NT2/D1 (cell line): ENCODE measurements at places on chromosomes 12 and 14.

- DNase-seq = no peak
Measured at GRCh38 chr14:94570440-94570839, 9.2 kb downstream of the SERPINA4 start.

DNA sequence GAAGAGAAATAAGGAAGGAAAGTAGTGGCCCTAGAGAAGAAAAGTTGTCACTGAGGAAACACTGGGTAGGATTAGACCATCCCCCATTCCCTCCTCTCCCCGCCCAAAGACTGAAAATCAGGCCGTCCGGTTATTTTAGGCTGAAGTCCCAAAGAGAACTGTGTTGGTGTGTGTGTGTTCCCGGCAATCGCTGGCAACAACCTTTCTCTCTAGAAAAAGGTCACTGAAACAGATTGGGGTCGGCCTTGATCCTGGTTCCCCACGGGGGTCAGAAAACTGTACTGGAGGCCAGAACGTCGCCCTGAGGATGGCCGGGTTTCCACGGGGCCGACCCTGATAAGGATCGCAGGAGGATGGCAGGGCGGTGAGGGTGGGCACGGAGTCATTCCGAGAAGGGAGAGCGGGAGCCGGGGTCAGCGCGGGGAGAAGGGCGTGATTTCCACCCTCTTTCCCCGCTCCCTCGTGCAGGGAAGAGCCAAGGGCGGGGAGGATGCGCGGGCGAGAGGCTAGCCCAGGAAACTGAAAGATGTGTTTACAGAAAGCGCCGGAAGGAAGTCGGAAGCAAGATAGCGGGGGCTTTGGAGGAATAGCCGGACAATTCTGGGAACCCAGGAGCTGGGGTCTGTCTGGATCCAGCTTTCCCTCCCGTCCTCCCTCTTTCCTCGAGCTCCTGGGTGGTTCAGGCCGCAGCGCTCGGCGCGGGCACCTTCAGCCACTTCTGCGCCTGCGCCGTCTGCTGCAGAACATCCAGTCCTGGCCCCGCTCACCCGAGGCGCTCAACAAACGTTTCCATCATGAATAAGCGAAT, 25.3 kb upstream of the SPTLC2 start:
- DNase-seq = no peak

DNA sequence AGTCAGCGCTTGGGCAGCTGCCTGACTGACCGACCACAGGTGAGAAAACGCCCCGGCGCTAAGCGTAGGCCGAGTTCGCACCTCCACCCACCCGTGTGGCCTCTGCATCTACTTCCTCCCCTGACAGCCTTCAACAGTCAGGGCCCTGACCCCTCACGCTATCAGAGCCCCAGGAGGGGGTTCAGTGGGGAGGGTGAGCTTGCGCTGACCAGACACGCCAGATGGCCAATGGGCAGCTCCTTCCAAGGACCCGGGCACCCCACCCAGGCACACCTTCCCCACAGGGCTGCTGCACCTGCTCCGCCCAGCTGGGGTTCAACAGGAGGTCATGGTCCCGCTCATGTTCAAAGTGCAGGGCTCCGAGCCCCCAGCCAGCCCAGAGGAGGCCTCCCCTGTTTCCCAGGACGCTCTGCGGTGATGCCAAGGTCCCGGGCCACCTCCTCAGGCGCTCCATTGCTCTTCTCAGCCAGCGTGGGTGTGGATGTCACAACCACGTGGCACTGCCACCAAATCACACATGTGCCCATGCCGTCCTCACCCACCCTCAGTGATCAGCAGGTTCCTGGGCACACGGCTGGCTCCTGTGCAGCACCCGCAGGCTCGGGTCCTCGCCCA, 48.7 kb upstream of the BCL11B start:
- DNase-seq = no peak

DNA sequence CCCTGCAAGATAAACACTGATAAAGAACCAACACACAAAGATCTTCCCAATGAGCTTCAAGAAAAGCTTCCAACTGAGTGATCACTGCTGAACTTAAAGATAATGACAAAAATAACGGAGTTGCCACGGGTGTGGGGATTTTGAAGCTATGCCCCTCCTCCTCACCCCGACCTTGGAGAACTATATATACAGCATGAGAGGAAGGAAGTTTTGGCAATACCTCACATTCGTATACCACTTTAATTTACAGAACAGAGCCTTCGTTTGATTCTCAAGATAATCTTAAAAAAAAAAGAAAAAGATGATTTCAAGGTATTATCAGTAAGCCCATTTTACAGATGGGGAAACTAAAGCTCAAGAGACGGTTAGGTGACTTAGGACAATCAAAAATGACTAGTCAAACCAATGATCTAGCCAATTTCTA, 715 bp downstream of the NEK9 start:
- DNase-seq = no peak

DNA sequence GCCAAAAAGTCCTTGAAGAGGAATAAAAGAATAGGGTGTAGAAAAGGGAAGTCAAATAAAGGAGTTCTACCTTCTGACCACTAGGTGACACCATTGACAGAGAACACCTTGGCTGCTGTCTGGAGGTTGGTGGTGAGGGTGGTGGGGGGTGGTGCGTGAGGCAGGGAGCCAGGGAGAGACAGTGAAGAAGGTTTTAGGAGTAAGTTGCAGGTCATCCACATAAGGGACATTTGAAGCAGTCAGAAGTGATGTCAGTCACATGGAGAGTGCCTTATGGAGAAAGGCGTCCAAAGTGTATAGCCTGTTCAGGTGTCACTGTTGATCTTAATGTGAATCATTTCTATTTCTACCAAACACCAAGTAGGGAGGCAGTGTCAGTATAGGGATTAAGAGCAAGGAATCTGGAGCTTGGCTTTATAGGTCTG, 279.3 kb upstream of the DDHD1 start:
- peak; percentile 49 for DNase-seq

GRCh38 chr14:61266891-61267740, 14.0 kb downstream of the TMEM30B start:
- DNase-seq = no peak

DNA sequence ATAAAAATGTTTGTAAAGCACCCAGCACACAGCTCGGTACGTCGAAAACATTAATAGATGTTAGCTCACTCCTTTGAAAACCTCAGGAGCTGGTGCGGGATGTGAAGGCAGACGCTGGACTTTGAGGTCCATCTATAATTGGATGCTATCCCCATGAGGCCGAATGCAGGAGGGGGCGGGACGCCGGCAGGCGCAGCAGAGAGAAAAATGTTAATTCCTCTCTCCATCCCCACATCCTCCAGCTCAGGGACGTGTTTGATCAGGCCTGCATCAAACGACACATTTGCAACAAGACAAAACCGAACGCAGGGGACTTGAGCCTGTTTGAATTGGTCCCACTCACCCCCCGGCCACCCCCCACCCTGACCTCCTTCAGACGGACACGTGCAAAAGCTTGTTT, 231.0 kb downstream of the RBM19 start:
- DNase-seq = no peak

DNA sequence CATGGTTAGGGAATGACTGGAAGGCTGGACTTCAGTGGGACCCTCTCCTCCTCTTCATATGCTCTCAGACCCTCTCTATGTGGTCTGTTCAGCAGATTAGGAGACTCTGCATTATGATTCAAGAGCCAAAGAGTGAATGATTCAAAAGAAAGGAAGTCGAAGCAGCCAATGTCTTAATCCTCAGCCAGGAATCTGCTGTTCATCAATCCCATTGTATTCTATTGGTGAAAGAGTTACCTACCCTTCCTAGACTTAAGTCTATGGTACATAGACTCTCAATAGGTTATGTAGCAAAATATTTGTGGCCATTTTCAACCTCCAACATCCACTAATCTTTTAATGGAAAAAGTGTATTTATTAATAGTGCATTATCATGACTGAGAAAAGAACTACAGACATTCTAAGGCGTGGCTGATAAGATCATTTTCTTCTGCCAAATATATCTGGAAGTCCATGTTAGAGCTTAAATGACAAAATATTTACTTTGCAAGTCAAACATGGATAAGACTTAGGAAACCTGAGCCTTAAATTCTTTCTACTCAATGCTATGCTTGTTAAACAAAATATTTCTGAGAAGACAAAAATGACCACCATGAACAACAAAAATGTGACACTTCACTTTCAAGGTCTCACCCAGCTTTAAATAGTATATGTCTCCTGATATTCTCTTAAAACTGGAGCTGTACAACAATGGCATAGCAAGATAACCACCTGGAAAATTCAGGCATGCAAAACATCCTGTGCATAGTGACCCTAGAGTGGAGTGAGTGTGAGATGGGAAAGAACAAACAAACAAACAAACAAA, 1100.6 kb downstream of the GALC start:
- DNase-seq = no peak

DNA sequence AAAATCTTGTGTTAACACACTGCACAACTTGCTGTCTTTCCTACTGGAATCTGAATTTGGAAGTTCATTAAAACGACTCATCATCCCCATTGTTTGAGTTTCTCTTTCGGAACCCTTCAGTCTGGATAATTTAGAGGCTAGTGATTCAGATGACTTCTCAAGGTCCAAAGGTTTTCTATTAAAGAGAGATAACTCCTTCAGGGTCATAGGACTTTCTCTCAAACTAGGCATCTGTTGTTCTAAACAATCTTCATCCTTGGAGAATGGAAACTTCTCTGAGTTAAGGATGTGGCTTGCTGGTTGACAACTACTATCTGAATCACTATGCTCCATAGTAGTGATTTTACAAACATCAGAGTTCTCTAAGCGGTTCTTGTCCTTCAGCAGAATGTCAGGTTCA, 4.4 kb downstream of the MLH3 start:
- DNase-seq = no peak

DNA sequence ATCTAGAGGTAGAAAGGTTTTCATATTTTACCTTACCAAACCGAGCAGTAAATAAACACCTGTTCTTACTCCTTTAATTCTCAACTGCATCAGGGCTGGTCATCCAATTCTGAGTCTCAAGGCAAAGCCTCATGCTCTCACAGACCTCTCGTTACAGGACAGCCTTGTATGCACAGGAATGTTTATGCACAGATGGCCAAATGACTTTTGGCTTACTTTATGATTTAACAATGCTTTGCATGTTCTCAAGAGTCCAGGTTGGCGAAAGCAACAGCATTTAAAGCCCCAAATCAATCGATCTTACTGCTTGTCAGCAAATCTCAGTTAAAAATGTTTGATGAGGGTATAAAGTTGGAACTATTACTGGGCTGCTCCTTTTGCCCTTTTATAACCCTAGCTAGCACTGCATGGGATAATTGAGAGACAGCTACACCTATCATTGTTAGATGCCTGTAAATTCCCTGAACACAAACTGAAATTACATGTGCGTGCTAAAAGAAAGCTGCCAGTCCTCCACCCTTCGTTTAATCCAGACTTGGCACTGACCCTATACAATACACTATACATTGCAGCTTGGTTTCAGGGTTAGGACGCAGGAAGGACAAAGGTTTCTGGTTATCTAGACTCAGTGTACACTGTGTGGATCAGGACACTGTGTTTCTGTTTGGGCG, 63.6 kb downstream of the TMCC3 start:
- no peak for DNase-seq

DNA sequence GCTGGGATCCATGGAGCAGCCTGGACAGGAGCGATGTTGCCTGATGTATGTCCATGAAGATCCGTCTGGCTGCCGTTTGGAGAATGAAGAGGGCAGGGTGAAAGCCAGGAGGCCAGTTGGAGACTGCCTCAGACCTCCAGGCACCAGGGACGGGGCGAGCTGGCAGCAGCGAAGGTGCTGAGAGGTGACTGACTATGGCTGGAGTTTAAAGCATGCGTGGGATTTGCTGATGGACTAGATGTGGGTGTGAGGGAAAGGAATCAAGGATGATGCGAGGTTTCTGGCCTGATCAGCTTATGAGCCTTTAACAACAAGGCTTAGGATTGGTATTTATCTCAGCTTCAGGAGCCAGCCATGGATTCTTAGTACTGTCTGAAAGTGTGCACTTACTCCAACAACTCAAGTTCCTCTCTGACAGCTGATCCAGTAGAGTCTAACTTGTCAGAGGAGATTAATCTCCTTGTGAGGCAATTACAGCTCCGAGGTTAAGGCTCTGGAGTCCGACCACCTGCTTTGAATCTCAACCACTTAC, 49.4 kb downstream of the DYNC1H1 start:
- no peak for DNase-seq

DNA sequence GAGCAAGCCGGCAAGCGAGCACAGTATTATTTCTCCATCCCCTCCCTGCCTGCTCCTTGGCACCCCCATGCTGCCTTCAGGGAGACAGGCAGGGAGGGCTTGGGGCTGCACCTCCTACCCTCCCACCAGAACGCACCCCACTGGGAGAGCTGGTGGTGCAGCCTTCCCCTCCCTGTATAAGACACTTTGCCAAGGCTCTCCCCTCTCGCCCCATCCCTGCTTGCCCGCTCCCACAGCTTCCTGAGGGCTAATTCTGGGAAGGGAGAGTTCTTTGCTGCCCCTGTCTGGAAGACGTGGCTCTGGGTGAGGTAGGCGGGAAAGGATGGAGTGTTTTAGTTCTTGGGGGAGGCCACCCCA, 3.9 kb upstream of the NXPH4 start:
- no peak for DNase-seq

DNA sequence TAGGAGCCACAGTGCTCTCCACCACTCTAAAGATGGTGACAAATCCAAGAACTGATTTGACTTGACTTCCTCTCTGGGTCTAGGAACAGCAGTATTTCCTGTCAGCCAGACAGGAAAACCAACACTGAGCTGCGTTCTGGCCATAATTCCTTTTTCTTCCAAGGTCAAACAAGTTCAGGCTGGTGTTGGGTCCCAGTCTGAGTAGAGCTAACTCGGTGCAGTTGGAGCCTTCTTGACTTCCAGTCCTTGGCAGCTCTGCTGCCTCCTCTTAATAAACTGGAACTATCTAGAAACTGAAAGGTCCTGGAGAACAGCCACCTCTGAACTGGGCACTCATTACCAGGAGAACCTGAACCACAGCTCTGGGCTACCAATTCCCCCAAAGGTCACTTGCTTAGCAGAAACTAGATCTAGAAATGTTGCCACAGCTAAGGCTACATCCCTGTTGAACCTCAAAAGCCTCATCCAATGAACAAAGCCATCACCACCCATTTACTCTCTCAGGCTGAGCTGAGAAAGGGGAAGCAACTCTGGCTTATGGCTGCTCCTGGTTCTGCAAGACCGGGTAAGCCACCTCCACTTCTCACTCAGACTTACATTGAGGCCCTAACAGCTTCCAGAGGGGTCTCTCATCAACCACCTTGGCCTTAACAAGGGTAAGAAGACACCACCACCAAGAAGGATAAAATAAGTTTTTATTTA, 27.7 kb downstream of the MAX start:
- no peak for DNase-seq

- DNase-seq = no peak
Measured at GRCh38 chr14:53808042-53808441, 148.6 kb downstream of the BMP4 start.
